ENCODE measurements at places on chromosomes 4 and X.

- no peak for DNase-seq
These were observed 87.6 kb downstream of the SORCS2 start for GRCh38 chr4:7279902-7280301.

DNA sequence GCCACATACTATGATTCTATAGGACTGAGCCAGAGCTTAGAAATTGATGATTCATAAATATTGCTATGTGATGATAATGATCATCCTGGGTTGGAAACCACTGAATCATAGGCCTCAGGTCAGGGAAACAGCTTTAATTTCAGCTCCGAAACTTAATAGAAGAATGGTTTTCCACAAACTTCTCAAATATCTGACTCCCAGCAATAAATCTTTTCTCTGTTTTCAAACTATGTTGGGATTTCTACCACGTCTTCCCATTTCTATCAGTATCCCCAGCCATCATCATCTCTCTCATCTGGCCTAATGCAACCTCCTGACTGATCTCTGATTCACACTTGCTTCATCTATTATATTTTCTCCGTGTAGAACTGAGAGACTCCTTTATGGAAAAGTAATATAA, 521.8 kb upstream of the AGA start:
- peak; percentile 58 for DNase-seq

- no peak for DNase-seq
These were observed 3.8 kb downstream of the MTM1 start for GRCh38 chrX:150572206-150572605.

- DNase-seq, result peak; percentile 85
These were observed 2320.1 kb downstream of the ARAP2 start for GRCh38 chr4:33924239-33924638.

GRCh38 chr4:184416913-184417734, 57.2 kb downstream of the IRF2 start:
- DNase-seq, result peak; percentile 31

DNA sequence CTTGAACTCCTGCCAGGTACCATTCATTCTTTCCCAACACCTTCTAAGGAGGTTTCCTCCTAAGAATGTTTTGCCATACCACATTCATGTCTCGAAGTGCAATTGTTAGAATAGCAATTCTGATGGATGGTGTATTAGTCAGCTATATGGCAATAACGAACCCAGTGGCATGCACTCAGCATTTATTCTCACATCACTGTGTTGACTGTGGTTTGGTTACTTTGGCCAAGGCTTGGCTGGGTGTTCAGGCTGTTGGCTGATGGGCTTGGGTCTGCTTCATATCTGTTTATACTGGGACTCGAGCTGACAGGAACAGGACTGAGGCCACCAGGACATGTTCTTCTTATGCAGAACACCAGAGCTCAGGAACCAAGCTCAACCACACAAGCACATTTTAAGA, 31.7 kb downstream of the PSAPL1 start:
- peak; percentile 3 for DNase-seq

All from fibroblast of mammary gland (primary cell).